NCI-H460 (cell line): ENCODE measurements at places on chromosomes 3 and 15. TPM values are rescaled to one million over a fixed set of nuclear protein-coding genes. Genes with fewer than 3 reads are reported as not detected.

DNA sequence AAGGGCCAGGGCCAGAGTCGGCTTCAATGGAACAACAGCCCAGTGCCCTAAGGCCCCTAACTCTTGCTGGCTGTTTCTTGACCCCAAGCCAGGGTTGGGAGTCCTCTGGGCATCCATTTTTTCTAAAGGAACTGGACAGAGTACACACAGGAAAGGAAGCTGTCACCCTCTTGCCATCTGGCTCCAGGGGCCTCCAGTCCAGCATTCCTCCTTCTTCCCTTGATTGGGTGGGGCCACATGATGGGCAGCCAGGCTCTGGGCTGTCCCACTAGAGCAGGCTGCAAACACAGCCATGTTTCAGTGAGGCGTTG, 1.6 kb upstream of the GRAMD2A start:
- DNase-seq = no peak

GRCh38 chr3:57743496-57743895, 12.6 kb upstream of the SLMAP start:
- no peak for DNase-seq

DNA sequence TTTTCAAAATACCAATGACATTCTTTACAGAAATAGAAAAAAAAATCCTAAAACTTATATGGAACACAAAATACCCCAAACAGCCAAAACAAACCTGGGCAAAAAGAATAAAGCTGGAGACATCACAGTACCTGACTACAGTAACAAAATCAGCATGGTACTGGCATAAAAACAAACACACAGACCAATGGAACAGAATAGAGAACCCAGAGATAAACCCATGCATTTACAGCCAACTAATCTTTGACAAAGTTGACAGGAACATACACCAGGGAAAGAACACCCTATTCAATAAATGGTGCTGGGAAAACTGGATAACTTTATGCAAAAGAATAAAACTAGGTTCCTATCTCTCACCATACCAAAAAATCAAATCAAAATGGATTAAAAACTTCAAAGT, 36.4 kb downstream of the SCAPER start:
- no peak for DNase-seq

- DNase-seq = no peak
Observed at GRCh38 chr3:133540896-133541674, 32.4 kb upstream of the CDV3 start.

DNA sequence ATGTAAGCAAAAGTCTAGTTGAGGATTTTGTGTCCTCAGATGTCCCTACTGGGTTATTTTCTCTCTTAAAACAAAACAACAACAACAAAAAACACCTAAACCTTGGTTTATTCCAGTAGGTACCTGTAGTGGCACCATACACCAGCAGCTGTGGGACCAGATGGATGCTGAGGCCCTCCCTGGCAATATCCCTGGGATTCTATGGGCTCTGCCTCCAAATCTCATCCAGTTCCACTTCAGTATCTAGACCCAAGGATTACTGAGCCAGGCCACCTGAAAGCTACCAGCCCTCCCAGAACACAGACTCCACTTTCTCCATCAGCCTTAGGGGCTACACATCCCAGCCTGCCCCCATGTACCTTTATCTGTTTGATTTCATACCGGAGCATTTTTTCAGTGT, 1.7 kb downstream of the TIMP4 start:
- no peak for DNase-seq

DNA sequence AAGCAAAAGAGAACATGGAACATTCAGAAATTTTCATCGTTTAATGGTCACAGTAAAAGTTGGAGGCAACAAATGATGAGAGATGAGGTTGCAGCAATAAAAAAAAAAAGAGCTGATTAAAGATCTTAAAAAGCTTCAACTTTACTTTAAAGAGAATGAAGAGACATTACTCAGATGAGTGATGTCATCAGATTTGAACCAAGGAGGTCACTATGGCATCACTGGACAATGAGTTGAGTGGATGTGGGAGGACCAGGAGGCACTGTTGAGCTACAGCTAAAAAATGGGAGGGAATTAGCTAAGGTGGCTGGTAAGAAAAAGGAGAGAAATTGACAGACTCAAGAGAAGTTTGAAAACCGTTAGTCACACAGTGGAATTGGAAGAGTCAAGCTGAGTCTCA, 138.4 kb downstream of the SST start:
- no peak for DNase-seq

GRCh38 chr15:82999905-83000671, 11.4 kb downstream of the C15orf40 start:
- peak; percentile 41 for DNase-seq

DNA sequence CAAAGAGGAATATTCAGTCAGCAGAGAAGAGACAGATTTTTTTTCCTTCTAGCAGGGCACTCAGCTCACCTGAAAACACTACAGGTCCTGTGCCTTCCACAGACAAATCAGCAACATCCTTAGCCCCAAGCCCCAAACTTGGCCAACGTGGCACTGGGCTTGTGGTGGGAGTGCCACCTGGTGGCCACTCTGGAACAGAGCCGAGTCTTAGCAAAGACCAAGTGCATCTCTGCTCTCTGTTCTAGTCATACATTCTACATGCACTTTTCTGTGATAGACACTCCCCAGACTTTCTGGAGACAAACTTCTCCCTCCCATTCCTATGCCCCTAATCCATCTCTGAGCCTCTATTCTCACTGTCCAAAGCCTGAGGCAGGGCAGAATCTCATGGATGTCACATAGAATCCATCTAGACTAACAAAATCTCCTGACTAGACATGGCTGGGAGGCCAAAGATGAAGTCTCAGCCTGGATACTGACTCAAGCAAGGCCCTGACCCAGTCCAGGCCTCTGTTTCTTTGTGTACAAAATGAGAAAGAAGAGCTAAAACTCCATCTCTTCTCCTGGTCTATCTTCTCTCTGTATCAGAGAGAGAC, 5.1 kb upstream of the SEMA7A start:
- DNase-seq = peak; percentile 50

DNA sequence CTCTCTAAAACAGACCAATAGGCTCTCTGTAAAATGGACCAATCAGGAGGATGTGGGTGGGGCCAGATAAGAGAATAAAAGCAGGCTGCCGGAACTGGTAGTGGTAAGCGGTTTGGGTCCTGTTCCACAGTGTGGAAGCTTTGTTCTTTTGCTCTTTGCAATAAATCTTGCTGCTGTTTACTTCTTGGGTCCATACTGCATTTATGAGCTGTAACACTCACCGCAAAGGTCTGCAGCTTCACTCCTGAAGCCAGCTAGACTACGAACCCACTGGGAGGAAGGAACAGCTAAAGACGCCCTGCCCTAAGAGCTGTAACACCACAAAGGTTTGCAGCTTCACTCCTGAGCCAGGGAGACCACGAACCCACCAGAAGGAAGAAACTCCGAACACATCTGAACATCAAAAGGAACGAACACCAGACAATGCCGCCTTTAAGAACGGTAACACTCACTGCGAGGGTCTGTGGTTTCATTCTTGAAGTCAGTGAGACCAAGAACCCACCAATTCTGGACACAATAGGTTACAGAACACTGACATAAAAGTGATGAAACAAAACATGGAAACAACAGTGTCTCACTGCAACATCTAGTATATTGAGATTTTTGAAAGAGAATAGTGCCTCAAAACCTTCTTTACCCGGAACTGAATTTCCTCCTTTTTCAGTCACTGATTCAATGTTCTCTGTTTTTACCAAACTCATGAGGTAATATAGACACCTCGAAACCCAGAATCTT, 28.8 kb upstream of the PLSCR2 start:
- no peak for DNase-seq

DNA sequence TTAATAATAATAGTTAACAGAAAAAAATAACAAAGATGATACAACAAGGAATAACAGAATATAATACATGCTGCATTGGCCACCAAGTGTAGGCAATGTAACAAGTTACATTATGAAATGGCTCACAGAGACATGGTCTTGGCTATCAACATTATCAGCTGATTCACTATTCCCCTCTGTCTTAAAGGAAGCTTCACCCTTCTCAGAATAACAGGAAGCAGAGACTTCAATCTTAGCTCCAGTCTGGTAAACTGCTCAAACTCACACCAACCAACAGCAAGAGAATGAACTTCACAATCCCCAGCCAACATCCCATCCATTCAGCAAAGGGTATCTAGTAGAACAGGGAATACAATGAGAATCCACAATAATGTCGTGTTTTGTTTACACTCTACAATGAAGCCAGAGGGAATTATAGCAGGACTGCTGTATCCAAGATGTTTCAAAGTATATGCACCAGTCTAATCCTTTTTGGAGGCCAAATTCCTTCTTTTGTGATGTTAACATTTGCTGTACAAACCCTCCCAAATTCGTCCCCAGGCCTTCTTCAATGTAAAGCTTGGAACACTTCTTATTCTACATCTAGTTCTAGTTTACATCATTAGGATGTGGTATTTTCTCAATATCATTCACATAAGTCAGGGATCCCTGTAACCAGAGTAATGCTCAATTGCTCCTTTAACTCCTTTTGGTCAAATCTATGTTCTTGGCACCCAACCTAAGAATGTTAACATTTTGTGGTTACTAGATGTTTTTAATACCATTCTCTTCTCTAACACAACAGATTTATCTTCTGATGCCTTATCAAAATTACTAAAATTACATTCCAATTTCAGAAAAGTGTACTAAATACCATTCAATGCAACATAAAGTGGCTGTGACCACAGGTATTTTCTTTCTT, 52.4 kb upstream of the CMSS1 start:
- no peak for DNase-seq

DNA sequence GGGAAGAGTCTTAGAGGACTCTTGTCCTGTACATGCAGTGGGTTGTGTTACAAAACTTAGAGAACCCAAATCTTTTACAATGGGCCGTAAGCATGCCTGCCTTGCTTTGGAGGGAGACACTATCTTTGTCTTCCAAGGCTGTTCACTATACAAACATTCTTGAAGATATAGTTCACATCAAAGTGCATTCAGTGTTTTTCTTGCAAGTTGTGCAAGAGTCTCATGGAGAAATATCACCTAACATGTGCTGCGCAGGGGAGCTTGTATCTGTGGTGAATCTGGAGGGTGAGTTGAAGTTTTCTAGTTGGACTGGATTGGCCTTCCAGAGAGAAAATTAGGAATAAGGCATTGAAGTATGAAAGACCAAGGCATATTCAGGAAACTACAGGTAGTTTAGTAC, 7.8 kb upstream of the PRTG start:
- no peak for DNase-seq

GRCh38 chr15:86797135-86797534, 717.5 kb downstream of the AGBL1 start:
- no peak for DNase-seq

DNA sequence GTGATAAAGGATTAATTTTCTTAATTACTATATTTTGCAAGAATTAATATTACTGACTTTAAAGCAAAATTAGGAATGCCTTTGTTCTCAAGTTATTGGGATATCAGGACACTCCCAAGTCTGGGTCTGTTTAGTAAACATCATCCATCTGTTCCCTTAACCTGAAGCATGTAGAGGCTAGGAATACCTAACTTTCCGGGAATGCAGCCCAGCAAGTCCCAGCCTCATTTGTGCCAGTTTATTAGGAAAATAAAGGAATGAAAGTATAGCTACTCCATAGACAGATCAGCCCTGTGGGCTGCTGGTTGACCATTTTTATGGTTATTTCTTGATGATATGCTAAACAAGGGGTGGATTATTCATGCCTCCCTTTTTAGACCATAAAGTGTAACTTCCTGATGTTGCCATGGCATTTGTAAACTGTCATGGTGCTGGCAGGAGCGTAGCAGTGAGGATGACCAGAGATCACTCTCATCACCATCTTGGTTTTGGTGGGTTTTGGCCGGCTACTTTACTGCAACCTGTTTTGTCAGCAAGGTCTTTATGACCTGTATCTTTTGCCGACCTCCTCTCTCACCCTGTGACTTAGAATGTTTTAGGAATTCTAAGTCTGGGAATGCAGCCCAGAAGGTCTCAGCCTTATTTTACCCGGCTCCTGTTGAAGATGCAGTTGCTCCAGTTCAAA, 540.2 kb downstream of the NAALADL2 start:
- no peak for DNase-seq

DNA sequence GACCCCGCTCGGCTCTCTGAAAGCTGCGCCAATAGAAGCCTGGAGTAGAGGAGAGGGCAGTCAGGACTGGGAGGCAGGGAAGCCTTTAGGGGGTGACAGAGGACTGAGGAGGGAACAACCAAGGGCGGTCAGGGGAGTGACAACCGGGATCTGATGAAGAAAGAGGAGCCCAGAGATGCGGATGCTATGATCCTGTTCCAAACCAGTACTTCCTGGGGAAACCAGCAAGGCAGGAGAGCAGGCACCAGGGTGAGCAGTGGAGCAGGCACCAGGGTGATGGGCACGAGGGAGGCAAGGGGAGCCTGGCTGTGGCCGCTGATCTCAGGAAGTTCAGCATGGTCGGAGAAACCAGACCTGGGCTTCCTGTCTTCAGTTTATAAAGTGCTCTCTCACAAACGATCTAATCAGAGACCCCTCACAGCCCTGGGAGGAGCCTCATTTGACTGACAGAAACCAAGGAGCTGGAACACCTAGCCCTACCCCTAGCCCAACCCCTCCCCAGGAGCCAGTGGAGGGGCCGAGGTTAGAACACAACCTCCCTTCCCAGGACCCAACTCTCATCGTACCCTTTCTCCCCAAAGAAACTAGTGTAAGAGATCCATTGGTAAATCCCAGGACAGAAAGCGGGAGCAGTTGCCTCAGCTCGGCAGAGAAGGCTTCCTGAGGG, 34.9 kb downstream of the CCDC33 start:
- no peak for DNase-seq

- DNase-seq = no peak
Observed at GRCh38 chr15:25059698-25060471, 105.1 kb downstream of the SNRPN start.

GRCh38 chr3:78765671-78766485, 1001.9 kb downstream of the ROBO1 start:
- no peak for DNase-seq

GRCh38 chr15:28260722-28261121, 61.3 kb downstream of the HERC2 start:
- no peak for DNase-seq

DNA sequence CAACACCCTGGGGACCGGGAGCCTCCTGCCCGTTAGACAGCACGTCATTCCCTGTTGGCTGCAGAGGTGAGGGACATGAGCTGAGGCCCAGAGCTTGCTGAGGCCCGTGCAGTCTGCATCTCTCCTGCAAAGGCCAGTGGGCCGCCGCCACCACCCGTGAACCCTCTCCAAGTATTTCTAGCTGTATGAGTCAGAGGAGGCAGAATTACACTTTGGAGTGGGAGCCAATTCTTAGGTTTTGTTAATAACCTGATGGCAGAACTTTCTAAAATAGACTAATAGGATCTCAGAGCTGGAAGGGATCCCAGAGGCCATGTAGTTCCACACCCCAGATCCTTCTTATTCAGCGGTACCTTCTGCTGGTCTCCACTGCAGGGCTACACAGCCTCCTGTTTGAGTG, 335.2 kb upstream of the CTDSPL start:
- no peak for DNase-seq

Gene C3orf22
- not detected in 2 replicates for total RNA-seq

Gene TXNRD3
- 4.2 and 5.6 TPM in 2 replicates for total RNA-seq

Gene ATP13A5
- not detected in 2 replicates for total RNA-seq

Gene AADACL2
- total RNA-seq = not detected in 2 replicates

Gene CCDC191
- 1.7 and 2.2 TPM in 2 replicates for total RNA-seq

Gene ARPIN
- 4.1 and 5.2 TPM in 2 replicates for total RNA-seq

Gene GP5
- total RNA-seq = not detected in 2 replicates

Gene MYO1E
- 29.5 and 37.5 TPM in 2 replicates for total RNA-seq
